ENCODE measurements at places on chromosomes 6 and 20.

- no peak for DNase-seq
These were observed 54.5 kb upstream of the EYA2 start for GRCh38 chr20:46840054-46840729.

DNA sequence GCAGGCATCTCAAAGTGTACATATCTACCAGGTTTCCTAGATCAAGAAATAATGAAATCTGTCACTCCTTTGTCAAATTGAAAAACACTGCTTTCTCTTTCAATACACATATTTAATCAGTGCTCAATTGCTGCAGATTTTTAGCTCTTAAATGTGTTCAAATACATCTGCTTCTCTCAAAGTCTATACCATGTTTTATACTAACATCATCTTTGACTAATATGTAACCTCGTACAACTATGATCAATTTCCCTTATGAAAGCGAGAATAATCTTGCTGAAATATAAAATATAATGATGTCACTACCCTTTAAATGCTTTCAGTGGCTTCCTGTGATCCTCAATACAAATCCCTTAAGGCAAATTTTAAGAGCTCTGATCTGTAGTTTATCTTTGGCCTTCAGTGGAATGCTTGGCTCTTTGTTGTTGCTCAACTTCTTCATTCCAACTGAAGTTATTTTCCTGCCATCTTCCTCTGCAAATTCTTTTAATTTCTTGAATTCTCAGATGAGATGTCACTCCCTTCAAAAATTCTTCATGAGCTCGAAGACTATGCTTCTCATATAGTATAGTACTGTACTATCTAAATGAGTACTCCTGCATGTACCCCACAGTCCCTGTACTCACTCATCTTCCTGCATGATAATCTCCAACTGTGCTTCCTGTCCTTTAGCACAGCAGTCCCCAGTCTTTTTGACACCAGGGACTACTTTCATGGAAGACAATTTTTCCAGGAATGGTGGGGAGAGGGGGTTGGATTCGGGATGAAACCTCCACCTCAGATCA lies 545.1 kb upstream of the GJE1 start:
- DNase-seq: no peak

DNA sequence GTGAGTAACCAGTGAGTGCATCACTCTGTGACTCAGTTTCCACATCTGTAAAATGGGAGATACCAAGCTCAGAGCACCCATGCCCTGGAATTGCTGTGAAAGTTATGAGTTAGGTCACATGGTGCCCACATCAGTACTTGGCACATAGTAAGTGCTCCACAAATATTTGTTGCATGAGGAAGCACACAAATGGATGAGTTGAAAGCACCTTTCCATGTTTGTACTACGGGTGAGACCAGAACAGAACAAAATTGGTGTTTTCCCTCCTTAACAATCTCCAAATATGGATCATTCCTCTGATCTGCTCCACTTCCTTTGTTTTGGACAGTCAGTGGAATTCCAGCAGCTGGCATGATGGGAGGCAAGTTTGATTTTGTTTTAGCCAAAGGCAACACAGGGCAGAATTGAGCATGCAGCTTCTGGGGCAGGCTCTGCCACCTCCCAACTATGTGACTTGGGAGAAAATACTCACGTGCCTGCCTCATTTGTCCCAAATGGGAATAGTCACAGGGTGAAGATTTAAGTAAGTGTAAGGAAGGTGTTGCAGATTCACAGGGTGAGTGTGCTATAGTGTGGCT lies 503.7 kb upstream of the SULF2 start:
- DNase-seq: no peak

DNA sequence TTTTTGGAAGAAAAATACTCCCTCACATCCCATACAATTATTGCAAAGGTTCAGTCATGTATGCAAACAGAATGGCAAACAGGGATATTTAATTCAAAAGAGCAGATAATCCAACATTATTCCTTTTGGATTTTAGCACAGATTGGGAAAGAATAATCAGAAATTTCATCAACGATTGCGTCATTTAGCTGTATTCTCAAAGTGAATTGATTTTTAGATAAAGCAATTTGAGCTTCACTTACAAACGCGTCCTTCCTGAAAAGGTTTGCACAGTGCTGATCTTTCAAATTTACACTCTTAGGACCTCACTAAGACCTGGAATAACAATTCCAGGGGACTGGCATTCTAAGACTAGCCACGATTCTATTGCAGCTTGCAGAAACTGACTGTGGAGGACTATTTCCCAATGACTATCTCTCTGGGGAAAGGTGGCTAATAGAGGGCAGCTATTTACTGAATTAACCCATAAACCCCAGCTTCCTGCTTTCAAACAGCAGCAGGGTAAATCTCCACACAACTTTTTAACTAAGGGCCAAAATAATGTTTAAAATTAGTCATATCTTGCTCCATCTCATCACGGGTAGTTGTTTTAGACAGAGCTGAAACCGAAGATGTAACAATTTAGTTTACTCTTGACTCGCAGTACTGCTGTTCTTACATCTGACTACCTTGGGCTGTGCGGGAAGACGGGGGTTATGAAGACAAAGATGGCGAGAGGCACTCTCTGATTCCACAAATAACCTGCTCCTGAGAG lies 131.2 kb upstream of the FAM184A start:
- DNase-seq: no peak

GRCh38 chr6:44217332-44218143 lies 812 bp downstream of the MYMX start:
- DNase-seq: no peak

- DNase-seq: no peak
These were observed 45.5 kb upstream of the RNF8 start for GRCh38 chr6:37308069-37308815.

- DNase-seq: no peak
These were observed 365.7 kb downstream of the ZFAND3 start for GRCh38 chr6:38185244-38185643.

Measured in GM18507 (cell line).